ENCODE measurements at places on chromosomes 5 and 9.

- no peak for DNase-seq
These were observed 123.5 kb upstream of the CD180 start for GRCh38 chr5:67319935-67320725.

DNA sequence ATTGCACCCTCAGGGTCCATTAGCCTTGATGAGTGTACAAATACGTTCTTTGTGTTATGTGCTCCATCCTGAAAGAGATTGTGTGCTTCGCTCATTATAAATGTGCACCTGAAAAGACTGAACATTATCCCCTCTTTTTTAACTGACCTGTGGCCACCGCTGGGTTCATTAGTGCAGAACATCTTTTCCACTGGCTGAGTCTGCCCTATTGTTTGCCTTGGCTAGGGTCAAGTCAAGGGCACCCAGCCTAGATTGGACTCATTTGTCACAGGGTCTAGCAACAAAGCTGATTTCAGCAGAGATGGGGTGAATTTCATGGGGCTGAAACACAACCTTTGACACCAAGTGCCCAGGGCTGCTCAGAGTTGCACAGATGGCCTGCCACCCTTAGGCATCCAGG, 764.1 kb upstream of the ARRDC3 start:
- DNase-seq = no peak

- DNase-seq = no peak
These were observed 50.2 kb downstream of the DROSHA start for GRCh38 chr5:31481531-31482165.

GRCh38 chr9:131525643-131526565, 5.2 kb downstream of the UCK1 start:
- no peak for DNase-seq

DNA sequence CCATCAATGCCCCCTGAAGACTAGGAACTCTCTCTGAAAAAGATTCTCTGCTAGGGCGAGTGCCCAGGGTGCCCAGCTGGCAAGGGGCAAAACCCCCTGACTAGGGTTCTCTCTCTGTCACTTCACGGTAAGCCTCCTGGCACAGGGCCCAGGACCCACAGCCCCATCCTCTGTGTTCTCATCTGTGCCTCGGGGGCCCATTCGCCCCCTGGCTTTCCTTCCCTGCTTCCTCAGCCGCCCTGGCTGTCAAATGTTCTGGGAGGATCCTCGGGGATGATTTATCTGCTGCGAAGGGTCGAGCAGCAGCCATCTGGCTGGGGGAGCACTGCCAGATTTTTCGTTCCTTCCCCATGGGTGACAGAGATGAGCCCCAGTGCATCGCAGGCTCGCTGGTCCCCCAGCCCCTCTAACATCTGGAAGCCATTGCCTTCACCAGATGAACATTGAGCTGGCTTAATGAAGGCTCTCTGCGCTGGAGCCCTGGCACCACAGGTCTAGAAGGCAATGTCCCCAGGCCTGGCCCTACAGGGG, 24.2 kb downstream of the HMCN2 start:
- no peak for DNase-seq

GRCh38 chr9:35776018-35776417, 15.4 kb upstream of the NPR2 start:
- DNase-seq = no peak

DNA sequence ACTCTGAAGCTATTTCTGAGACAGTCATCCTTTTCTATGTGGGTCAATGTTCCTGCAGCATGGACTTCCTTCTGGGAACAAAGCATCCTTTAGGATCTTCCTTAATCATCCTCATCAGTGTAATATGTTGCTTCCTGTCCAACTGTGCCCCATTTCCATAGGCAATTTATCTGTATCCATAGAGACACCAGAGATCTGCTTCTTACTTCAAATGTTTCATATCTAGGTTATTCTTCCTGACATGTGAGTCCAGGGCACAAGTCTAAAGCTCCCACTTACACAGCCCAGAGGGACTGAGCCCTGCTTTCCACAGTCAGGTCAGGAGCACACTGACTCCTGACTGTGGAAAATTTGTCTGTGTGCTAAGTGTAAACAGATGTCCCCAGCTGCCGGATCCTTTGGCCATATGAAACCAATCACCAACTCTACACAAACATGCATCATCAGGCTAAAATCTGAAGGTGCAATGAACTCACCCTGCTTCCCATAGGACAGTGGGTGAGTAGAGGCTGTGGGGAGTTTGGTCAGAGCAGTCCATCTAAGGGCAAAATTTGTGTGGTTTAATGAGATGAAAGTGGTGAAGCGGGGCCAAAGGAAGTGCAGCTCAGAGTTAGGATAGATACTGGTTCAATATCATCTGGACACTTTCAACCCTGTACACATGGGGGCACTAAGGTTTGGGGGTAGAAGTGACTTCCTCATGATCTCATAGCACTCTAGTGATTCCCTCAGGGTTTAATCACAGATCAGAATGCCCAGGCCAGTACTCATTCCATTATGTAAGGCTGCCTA, 85.2 kb upstream of the TNC start:
- DNase-seq = no peak

DNA sequence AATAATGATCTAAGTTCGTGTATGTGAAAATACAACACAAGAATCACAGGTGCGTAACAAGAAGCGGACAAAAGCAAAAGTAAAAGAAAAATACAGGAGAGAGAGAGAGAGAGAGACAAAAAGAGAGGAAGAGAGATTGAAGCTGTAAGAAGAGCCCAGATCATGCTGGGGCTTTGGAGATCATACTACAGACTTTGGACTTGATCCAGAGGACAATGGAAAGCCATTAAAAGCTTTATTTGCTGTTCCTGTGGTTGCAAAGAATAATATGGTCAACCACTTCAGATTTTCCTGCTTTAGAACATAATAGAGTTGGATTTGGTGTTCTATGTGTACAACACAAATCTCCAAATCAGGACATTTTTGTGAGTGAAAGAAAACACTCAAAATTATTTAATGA, 561.4 kb downstream of the CAAP1 start:
- DNase-seq = no peak

- no peak for DNase-seq
These were observed 79.8 kb downstream of the COL27A1 start for GRCh38 chr9:114235033-114235661.

- DNase-seq = no peak
These were observed 13.2 kb upstream of the LNPEP start for GRCh38 chr5:96922499-96923244.

- no peak for DNase-seq
These were observed 250.4 kb downstream of the NSG2 start for GRCh38 chr5:174295702-174296436.

DNA sequence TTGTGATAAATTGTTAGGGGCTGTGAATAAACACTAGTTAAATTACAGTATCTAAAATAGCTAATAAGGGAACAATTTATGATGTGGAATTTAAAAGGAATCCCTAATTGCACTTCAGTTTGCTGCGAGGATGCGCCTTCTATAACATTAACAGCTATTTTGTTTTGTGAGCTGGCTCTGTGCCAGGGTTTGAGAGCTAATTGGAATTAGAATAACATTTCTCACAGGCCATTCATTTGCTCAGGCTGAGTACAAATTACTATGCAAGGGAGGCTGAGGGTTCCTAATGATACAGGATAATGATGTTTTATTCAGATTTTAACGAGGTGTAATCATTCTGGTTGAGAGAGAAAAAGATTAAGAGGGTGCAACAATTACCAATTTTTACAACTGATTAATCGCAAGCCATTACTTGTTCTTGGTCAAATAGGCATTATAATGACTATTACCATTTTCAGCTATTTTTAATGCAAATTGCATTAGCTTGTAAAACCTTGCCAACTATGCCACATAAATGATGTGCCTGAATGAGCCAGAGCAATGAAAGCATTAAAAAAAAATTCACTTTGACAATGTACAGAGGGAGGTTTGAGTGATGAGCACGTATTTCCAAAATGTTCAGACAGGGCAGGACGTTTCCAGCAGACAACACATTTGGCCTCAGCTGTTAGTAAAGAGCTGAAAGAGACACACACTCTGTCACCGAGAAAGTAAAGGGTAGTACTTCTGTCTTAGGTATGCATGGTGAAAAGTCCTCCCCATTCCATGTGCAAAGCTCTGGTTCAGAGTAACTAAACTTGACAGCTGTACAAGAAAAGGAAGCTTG, 576.5 kb downstream of the TLE1 start:
- DNase-seq = no peak

DNA sequence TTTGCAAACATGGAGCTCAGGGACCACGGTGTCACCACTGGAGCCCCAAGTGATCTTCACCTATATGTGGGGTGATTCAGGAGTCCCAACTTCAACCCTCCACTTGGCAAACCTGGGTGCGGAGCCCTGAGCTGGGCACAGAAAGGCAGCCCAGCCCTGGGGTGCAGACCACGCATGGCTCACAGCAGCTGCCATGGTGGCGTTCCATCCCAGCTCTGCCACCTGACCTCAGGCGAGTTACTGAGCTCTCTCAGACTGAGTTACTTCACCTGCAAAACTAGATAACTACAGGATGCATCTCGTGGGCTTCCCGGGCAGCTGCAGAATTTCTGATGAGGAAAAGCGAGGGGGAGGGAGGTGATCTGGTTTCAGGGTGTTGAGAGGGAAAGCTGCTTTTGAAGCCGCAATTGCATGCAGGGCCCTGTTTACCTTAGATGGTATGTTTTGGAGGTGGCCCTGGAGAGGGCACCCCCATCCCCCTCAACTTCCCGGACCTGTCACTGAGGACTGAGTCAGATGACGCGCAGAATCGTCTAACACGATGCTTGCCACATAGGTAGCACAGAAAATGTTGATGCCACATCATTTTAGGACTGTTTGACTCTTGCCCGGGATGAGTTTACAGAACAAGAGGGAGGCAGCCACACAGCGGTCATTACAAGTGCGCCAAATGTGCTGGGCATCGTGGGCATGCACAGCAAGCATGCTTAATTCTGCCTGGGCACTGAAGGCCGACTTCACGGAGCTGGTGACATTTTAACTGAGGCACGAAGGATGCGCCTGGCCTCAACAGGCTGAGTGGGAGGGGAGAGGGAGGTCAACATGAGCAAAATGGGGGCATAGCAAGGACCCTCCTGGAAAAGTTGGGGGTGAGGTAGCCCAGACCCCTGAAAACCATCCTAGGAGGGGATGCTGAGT, 154.6 kb downstream of the COL23A1 start:
- no peak for DNase-seq

GRCh38 chr9:842635-843426, 1.3 kb downstream of the DMRT1 start:
- no peak for DNase-seq

GRCh38 chr9:122131401-122132001, 28.1 kb downstream of the NDUFA8 start:
- no peak for DNase-seq

DNA sequence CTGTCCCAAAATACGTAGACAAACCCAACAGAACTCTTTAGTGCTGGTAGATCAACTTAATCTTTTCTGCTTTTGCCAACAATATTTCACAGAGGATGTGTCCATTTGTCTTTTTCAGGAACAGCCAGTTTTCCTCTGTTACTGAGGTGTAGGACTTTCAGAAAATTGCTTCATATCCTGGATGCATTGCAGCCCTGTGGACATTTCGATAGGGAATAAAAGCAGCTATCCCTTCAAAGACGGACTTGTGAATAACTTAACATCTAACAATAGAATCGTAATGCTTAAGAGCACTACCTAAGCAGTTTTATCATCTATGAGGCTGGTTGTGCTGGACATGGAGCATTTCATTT, 59.7 kb downstream of the PCSK1 start:
- no peak for DNase-seq

- no peak for DNase-seq
These were observed 493.6 kb upstream of the KLF4 start for GRCh38 chr9:107983181-107983603.

DNA sequence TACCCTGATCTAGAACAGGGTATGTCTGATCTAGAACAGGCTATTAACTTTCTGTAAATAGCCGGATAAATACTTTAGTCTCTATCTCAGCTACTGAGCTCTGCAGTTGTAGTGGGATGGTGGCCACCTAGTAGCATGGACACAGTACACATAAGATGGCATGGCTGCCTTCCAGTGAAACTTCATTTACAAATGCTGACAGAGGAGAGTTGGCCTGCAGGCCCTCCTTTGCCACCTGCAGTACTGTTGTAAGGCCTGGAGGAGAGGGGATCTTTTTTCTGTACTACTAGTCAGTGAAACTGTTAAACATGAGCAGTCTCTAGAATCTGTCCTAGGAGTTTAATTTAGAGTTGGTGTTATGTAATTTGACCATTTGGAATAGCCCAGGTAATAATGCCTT, 86.0 kb downstream of the TRIO start:
- DNase-seq = no peak

DNA sequence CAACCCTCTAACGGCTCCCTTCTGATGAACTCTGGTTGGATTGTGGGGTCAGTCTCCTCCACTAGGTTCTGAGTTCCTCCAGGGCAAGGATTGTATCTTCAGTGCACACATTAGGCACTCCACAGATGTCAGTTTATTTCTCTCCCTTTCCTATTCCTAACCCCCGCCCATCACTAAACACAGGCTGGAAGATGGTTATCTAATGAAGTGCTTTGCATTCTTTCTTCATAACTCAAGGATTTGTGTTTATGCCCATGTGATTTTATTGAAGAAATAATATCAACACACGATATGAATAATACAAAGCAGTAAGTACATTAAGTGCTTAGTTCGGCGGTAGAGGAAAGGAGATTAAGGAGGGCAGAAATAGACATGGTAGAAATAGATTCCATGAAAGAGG, 4.4 kb upstream of the CREBRF start:
- DNase-seq = no peak

GRCh38 chr5:127410959-127411358, 106.5 kb upstream of the PRRC1 start:
- DNase-seq = no peak

DNA sequence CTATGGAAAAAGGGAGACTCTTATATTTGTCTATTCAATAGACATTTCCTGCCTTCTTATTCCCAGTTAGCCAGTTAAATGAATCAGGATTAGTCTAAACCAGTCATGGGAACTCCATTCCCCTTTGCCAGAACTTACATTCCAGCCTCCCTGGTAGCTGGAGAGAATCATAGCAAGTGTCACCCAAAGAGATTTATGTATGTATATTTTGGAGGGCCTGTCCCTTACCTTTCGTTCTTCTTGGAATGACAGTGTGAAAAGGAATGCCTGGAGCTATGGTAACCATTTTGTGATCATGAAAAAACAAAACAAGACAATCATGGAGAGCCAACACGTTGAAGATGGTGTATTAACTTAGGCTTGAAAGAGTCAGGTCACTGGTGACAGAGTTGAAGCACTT, 627.7 kb downstream of the CCDC171 start:
- DNase-seq = no peak

Measured in cortex of kidney (tissue), 1 donor.